ENCODE measurements at places on chromosomes 11 and 22.

DNA sequence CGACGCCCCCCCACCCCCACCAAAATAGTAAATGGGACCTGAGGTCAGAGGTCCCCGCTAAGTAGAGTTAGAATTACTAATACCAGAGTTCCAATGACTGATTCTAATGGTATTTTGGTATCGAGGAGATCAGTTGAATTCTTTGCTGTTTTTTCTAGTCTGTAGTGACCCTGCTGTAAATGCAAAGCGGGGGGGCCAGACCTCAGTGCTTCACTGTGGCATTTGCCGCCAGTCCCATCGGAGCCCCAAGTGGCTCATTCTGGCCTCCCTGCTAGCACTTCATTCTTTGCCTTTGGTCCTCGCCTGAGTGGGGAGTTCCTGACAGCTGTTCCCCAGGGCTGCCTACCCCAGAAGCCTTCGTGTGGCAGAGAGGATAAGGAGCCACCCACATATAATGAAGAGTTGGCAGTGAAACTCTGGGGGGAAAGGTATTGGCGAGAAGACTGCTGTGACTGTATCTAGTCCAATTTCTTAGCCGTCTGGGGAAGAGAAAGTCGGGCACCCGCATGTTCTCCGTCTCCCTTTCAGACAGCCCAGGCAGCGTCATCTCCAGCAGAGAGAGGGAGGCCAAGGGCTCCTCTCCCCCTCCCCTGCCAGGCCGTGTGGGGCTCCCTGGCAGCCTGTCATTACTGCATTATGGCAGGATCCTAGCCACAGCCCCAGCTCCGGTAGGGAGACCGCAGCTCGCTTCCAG, 19.4 kb upstream of the CABP7 start:
- no peaks in the 10 kb centered on the region for H3K36me3 ChIP-seq
- no peak overlapping the region for H3K4me3 ChIP-seq
- H3K27ac ChIP-seq, result no peak overlapping the region
- no peaks in the 10 kb centered on the region for H3K4me1 ChIP-seq
- no peak for DNase-seq
- H3K27me3 ChIP-seq, result no peaks in the 10 kb centered on the region

GRCh38 chr11:36930256-36930655, 332.2 kb upstream of the RAG2 start:
- H3K27me3 ChIP-seq, result no peaks in the 10 kb centered on the region
- H3K36me3 ChIP-seq, result no peaks in the 10 kb centered on the region
- no peak for DNase-seq
- H3K4me1 ChIP-seq, result no peaks in the 10 kb centered on the region
- H3K27ac ChIP-seq, result no peak overlapping the region
- H3K4me3 ChIP-seq, result no peak overlapping the region

- H3K27me3 ChIP-seq, result no peaks in the 10 kb centered on the region
- H3K36me3 ChIP-seq, result no peaks in the 10 kb centered on the region
- H3K4me1 ChIP-seq, result no peaks in the 10 kb centered on the region
- H3K4me3 ChIP-seq, result no peak overlapping the region
Measured at GRCh38 chr22:27626675-27627443, 174.7 kb downstream of the MN1 start.

GRCh38 chr22:27687984-27688545, 113.5 kb downstream of the MN1 start:
- no peaks in the 10 kb centered on the region for H3K36me3 ChIP-seq
- H3K4me1 ChIP-seq, result no peaks in the 10 kb centered on the region
- DNase-seq, result no peak
- H3K27me3 ChIP-seq, result no peaks in the 10 kb centered on the region
- H3K4me3 ChIP-seq, result no peak overlapping the region

DNA sequence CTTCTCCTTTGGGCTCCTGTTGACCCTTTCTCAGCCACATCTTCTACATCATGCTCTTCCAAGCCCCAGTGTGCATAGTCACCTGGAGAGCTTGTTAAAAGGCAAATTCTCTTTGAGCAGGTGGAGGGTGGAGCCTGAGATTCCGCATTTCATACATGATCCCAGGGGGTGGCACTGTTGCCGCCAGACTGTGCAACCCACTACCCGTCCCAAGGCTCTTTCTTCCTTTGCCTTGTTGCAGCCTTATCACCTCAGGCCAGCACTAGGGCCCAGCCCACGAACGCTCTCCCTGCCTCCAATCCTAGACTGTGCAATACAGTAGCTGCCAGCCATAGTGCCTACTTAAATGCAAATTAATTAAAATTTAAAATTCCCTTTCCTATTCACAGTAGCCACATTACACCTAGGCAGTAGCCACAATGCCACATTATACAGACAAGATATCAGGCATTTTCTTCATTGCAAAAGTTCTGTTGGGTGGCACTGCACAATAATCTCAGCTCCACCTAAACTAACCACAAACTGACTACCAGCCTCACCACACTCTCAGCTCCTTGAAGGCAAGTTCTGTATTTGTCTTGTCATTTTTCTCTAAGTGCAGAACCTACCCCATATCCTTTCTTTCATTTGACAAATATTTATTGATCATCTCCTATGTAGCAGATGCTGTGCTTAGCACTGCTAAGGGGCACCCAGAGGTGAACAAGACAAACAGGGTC, 4.6 kb upstream of the KCNJ5 start:
- H3K4me1 ChIP-seq, result peaks cover 13% of the 10 kb centered on the region
- DNase-seq, result no peak
- no peaks in the 10 kb centered on the region for H3K27me3 ChIP-seq
- H3K27ac ChIP-seq, result no peak overlapping the region
